Left ventricle myocardium superior (tissue), 1 donor: ENCODE measurements at places on chromosomes 1 and 21.

DNA sequence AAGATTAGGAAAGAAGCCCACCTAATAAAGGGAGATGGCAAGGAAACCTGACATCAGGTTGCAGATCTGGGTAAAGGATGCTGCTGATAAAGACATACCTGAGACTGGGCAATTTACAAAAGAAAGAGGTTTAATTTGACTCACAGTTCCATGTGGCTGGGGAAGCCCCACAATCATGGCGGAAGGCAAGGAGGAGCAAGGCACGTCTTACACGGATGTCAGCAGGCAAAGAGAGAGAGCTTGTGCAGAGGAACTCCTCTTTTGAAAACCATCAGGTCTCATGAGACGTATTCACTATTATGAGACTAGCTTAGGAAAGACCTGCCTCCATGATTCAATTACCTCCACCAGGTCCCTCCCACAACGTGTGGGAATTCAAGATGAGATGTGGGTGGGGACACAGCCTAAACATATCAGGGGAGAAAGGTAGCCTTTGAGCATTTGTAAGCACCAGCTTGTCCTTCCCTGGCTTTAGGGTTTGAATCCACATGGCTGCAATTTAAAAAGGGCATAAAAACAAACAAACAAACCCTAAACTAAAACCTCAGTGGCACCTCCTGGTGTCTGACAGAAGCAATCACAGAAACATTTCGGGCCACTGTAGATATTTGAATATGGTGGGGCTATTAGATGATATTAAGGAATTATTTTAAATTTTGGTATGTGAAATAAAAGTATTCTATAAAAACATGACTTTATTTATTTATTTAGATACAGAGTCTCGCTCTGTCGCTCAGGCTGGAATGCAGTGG, 33.1 kb downstream of the SLC2A7 start:
- DNase-seq, result no peak

GRCh38 chr1:223109581-223110026, 33.4 kb downstream of the TLR5 start:
- DNase-seq, result no peak

- DNase-seq, result no peak
Observed at GRCh38 chr21:23475281-23476219, 2131.7 kb downstream of the MRPL39 start.

DNA sequence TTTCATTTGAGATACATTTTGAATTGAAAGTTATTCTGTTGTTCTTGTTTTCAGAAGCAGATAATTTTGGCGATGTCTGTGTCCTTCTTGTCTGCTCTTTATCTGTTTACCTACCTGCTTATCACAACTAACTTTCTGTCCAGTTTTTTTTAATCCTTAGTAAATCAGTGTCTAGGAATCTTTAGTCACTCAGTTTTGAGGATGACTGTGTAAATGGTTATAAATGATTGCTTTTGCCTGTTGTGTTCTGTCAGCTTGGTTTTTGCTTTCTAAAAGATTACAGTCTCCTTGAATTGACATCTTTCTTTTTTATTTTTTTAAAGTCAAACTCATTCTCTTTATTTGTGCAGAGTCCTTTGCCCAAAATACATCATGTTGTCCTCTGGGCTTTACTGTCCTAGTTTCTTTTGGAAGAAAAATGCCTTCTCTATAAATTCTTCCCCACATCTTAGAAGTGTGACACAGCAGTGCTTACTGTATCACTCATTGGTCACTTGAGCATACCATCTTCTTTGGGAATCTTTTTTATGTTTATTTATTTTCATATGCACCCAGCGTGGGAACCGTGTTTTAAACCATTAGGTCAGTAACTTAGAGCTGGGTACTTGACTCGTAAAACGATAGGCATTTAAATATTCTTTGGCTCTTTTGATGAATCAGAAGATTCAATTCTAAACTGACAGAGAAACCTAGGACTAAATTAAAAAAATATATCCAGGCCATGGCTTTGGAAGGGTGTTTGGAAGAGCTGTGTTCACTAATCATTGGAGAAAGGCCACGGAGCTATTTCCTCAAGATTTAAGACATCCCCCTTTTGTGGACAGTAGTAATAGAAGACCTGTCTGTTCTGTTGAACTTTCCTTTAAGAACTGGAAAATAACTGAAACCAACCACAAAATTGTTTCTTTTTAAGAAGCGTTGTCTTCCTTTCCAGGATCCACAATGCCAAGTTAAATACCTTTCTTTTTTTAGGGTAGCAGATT, 20.9 kb downstream of the LAMC1 start:
- DNase-seq, result no peak

DNA sequence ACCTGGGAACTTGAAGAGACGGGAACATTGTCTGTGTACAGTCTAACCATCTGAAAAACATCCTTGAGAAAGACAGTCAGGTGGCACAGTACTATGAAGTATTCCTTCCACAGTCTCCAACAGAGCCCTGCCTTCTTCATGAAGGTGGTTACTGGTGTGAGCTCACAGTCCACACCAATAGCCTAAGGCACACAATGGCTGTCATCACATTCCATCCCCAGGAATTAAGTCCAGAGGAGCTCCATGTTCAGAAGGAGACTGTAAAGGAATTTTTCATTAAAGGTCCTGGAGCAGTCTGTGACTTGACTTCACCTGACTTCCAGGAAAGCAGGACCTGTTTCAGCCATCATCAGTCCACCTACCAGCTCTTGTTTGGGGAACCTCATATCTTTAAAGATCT, 180.2 kb downstream of the C1orf21 start:
- no peak for DNase-seq

DNA sequence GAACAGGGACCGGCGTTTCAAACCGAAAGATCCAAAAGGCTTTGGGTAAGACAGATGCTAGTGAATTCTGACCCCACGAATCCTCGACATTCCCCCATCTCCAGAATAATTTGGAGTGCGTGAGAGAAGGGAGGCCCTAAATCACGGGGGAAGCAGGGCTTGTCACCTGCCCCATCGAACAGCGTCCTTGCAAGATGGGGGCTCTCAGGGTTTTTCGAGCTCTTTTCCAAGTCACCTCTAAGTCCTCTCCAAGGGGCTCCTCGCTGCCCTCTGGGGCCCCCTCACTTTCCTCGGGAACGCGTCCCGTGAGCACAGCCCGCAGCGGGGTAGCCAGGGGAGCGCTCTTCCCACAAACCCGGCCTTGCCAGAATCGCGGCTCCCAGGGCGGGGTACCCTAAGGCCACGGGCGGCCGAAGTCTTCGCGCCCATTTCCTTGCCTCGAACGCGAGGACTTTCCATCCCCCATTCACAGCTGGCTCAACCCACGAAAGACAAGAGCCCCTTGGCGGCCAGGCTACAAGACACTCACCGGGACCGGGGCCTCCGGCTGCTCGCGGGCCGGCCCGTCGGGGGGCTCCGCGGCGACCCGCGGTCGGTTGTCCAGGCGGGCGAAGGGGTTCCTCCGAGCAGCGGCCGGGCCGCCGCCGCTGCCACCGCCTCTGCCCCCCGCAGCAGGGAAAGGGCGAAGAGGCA, 546 bp downstream of the DONSON start:
- peak; percentile 51 for DNase-seq

GRCh38 chr1:40838045-40838979, 23.9 kb downstream of the CITED4 start:
- DNase-seq, result peak; percentile 28

DNA sequence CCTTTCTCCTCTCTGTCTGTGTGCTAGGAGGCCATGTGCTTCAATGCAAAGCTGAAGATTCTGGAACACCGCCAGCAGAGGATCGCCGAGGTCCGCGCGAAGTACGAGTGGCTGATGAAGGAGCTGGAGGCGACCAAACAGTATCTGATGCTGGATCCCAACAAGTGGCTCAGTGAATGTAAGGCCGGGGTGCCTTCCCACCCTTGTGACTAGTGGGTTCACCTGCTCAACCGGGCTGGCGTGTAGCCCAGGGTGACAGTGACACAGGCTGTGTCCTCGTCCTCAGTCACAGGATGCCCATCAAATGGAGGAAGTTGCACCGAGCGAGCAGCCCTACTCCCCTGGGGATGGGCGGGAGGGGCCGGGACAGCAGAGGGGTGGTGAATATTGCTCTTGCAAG, 544.1 kb downstream of the KIF26B start:
- DNase-seq, result no peak

DNA sequence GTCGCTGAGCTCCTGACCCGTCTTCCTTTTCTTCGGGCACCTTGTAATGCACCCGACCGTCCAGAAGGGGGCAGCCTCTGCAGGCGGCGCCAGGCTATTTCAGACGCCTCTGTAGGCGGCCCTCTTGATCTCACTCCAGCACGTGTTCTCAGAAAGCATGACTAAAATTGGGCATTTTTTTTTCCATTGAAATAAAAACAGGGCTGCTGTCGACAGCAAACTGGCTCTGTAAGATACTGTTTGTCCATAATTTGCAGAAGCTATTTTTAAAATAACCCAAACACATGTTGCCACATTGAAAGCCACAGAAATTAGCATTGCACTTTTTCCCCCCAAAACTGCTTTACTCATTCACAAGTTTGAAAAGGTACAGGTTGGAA, 78.0 kb downstream of the STUM start:
- peak; percentile 78 for DNase-seq

DNA sequence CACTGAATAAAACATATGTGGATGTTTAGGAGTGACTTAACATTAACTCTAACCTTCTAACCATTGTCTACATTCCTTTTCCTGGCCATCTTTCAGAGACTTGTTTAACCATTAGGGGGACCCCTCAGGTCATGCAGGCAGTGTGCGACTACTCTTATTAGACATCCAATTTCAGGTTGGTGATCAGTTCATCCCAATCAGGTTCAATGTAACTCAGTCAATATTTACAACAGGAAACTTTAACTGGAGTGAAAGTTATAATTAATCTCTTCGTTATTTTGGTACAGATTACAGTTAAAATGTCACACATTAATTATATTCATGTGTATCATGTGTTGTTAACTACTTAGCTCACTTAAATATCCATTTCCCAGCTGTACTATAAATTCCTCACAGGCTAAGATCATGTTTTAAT, 68.8 kb upstream of the RGS1 start:
- DNase-seq, result no peak
